ENCODE measurements at places on chromosomes 4 and X.

DNA sequence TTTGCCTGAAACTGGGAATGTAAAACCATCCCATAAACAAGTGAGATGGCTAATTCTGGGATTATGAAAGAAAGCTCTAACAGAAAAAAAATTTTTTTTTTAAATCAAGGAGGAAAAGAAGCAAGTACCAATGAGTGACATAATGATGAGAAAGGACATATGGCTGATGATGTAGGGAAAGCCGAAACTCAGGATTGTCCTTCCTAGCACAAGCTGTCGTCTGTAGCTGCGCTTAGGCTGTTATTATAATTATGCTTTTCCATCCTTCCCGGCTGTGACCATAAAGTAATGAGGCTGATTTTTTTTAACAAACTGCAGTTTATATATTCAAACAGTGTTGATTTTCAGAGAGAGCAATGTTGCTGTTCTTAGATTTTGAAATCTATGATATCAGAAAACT, 209.8 kb upstream of the NOCT start:
- no peak for DNase-seq

GRCh38 chr4:132065940-132066495, 1083.1 kb upstream of the PCDH10 start:
- no peak for DNase-seq

DNA sequence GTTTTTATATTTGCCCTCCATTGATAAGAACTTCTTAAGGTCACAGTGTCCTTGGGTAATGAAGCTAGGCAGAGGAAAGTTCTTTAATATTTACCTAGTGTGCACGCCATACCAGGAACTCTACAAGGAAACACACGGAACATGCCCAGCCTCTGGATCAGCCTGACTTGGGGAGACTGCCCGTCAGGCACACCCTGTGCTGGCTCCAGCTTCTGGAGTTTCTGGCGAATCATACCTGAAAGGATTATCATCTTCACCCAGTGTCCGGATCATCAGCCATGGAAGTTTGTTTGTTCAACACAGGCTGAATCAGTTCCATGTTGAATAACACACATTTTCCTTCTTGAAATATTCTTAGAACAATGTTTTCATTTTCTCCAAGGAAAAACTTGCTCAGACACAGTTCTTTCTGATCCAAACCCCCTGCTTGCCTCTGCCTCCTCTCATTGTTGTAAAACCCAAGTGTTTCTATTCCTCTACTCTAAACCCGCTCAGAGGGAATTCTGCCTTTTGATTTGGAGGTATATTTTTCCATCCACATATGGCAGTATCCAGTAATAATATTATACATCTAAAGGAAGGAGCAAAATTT, 176.7 kb downstream of the SHROOM3 start:
- no peak for DNase-seq

DNA sequence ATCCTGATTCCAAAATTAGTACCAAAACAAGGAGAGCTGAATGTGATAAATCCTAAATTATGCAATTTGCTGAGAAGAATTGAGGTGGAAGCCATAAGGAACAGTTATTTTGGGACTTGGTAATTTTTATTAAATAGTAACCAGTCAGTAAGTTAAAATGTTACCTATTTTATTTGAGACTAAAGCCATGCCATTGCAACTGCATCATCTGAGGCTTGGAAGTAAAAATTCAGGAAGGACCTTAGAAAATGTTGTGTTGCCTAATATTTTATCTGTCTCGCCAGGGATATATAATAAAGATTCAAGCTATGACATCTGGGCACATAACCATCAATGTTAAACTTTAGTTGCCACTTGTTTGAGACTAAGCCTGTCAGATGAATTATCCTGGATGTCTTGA, 341.3 kb upstream of the MAGEB16 start:
- no peak for DNase-seq

DNA sequence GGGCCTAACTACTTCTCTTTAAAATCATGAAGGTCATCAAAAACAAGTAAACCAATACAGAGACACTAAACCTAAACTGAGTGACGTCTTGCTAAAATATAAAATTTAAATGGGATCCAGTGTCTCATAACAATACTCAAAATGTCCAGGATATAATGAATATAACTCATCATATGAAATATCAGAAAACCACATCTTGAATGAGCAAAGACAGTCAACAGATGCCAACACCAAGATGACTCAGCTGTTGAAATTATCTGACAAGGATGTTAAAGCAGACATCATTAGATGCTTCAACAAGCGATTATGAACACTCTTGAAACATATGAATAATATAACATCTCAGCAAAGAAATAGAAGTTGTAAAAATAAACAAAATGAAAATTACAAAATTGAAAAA, 8.3 kb downstream of the NAP1L2 start:
- DNase-seq = no peak

GRCh38 chr4:102247041-102247440, 98.2 kb downstream of the SLC39A8 start:
- DNase-seq = no peak

GRCh38 chr4:82561786-82562563, at the start of gene TMEM150C:
Gene TMEM150C, minus strand, starts transcription at chr4:82561988. Its CDS starts 57,331 bp downstream, at chr4:82504657.
- peak; percentile 44 for DNase-seq

DNA sequence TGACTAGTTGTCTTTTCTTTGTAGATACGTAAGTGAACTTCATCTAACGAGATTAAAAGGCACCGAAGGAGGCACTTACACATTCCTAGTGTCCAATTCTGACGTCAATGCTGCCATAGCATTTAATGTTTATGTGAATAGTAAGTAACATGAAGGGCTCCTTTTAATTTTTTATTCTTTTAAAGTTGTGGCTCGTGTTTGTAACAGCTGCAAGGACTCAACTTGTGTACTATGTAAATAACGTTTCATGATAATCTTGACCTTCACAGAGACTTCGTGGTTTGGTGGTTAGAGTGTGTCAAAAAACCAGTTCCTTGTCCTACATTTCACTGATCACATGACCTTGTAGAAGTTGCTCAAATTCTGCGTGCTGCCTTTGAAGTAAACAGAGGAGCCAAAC, 51.6 kb downstream of the KIT start:
- DNase-seq = no peak

All from neuronal stem cell (in vitro differentiated cells).